ENCODE measurements at places on chromosomes 2 and 18.

GRCh38 chr2:97907369-97908100 is 88.2 kb downstream of the TMEM131 start:
- DNase-seq: no peak

GRCh38 chr2:133768658-133769435 is 200.6 kb upstream of the NCKAP5 start:
- DNase-seq: no peak

DNA sequence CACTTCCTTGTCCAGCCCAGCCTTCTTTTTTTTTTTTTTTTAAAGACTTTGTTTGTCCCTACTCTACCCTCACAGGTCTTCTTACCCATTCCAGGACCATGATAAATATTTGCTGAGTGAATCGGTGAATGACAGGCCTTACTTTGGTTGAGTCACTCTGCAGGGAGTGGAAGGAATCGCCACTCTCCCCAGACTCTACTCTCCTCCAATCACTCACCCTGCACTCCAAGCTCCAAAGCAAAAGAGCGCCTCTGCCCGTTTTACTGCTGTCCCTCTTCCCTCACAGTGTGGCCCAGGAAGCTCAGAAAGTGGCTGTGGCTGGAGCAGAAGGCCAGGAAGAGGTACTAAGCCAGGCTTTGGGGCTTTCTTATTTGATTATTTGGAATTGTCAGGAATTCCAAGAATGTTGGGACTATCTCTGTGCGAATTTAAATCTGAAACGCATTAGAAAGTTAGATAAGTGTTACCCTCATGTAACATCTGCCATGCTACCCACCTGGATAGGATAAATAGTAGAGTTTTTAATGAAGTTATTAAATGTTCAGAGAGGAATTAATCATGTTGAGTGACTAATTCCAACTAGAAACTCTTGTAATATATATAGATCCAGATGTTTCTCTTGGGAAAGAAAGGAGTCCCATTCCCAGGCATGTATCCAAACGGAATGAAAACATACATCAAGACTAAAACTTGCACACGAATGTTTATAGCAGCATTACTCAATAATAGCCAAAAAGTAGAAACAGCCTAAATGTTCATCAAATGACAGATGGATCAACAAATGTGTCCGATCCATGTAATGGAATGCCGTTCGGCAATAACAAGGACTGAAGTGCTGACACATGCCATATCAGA is 43.0 kb upstream of the CHMP1B start:
- no peak for DNase-seq

DNA sequence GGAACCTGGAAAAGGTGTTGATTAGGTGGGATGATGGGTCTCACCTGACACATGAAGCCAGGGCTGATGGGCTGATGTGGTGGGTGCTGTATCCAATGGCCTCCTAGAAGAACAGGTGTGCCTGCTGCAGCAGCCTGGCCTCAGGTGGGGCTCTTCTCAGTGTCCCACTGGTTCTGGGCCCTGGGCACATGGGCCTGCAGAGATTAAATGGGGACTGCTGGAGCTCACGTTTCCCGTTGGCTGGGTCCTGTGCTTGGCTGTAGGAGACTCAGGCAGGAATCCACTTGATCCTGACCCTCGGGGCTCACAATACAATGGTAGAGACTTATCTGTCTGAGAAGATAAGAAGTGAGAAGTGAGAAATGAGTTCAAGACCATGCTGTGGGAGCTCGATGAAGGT is 170.9 kb downstream of the KCNS3 start:
- no peak for DNase-seq

DNA sequence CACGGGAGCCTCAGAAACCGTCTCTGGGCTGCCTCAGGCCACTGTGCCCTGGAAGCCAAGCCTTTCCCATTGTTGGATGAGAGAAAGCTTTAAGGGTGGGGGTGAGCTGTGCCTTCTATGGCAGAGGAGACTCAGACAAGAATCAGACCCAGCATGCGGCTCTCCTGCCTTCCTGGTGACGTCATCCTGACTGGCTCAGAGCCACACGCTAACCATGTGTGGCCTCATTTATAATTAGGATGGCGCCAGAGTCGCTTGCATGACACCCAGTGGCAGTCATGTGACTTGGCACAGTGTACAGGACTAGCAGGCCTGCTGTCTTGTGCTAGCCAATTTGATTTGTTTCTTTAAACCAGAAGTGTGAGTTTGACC is 99.1 kb downstream of the SH3BP4 start:
- DNase-seq: no peak

GRCh38 chr2:41728788-41729338 is 319.0 kb upstream of the PKDCC start:
- no peak for DNase-seq
